ENCODE measurements at places on chromosomes 6 and 20.

- DNase-seq, result no peak
Observed at GRCh38 chr6:44275749-44276648, 5.7 kb downstream of the TMEM151B start.

GRCh38 chr20:48738399-48739304, 89.1 kb downstream of the PREX1 start:
- no peak for DNase-seq

- no peak for DNase-seq
Observed at GRCh38 chr20:6074145-6074561, 20.3 kb upstream of the LRRN4 start.

DNA sequence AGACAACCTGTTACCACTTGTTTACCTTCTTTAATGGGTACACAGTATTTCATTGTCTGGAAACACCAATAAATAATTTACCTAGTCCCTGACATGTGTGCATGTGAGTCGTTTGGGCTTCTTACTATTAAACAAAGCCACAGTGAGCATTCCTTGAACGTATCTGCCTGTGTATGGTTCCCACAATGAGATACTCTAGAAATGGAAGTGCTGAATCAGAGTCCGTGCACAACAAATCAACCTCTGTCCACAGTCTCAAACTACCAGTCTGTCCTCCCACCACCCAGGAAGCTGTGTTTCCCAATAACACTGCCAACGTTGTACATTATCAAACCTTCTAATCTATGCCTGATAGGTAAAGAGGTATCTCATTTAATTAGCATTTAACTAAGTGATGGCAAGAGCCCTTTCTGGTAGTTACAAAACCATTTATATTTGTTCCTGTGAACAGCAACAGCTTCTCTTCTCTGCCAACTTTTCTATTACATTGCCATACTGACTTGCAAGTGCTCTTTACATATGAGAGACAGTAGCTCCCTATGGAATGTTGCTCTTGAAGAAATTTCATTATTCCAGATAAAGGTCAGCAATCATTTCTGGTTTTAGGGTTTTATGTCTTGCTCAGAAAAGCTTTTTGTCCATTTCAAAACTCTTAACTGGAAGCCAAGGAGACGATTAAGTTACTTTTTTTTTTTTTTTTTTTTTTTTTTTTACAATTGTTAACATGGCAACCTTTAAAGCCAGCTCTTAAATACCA, 14.7 kb downstream of the JAG1 start:
- no peak for DNase-seq

- DNase-seq, result no peak
Observed at GRCh38 chr6:9623228-9623832, 791.5 kb downstream of the TFAP2A start.

DNA sequence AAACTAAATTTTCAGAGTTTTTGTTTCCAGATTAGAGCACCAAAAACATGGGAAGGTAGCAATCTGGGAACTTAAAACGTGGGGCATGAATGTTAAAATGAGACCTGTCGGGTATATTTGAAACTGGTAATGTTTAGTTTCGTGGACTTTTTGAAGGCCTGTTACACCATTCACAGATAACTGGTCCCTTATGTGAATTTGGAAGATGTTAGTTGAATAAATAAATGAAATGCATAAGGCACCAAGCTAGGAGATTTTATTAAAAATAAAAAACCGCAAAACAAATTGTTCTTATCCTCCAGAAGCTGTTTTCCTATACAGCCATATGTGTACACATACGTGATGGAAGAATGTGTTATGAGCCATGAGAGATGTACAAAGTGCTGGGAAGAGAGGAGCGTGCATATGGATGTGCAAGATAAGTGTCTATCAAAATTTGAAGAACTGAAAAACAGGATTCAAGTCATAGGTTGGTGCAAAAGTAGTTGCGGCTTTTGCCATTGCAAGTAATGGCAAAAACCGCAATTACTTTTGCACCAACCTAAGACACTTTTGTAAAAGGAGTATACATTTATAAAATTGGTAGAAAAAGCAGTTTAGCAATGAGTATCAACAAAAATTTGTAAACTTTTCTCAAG, 700 bp upstream of the MCUR1 start:
- DNase-seq, result no peak

DNA sequence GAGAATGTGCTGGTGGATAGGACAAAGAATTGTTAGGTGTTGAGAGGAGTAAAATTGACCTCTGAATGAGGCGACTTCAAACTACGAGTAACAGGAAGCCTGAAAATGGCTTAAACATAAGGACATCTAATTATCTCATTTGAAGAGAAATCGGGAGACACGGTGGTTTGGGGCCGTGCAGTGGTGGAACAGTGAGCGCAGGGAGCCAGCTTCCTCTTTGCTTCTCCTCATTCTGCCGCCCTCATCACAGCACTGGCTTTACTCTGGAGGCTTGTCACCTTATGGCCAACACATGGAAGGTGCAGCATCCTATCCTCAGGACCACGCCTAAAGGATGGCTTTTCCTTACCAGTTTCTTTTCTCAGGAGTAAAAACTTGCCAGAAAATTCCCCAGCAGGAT, 114.3 kb downstream of the B3GAT2 start:
- no peak for DNase-seq

DNA sequence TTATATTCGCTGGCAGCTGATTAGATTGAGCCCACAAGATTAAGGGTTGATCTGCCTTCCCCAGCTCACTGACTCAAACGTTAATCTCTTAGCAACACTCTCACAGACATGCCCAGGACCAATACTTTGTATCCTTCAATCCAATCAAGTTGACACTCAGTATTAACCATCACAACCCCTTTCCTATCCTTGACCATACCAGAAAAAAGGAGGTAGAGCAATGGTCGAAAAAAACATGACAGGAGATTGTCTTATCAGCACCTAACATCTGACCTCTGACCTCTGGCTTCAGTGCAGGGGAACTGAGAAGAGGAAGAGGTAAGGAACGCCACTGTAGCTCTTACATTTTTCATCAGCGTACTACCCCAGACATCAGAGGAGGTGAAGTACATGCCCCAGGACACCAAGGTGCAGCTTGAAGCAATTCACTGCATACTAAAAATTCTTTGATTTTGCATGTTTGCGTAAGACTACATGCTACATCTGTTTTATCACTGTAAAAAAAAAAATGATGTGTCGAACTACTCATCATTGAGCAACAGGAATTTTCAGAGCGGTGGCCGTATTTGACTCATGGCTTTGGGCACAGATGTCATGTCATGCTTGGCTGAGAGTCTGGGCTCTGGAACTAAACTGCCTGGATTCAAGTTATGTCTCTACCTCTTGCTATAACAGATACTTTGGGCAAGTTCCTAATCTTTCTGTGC, 188.0 kb upstream of the TAB2 start:
- no peak for DNase-seq

DNA sequence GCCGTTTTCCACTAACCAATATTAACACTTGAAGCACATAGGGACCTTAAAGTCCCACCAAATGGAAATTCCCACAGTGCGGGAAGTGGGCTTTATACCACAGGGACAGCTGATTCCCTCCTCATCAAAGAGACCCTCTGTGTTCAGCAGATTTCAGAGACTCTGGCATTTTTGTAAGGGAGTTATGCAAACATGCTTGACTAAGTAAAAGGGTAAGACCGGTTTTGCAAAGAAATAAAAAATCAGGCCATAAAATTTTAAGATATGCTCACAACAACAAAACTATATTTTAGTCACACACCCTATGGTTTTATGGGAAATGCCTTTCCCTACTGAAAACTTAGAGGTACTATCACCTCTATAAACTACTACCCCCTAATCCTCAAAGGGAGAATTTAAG, 45.4 kb upstream of the SPTLC3 start:
- DNase-seq, result no peak

- DNase-seq, result no peak
Observed at GRCh38 chr6:36064770-36065396, 37.3 kb downstream of the MAPK14 start.

DNA sequence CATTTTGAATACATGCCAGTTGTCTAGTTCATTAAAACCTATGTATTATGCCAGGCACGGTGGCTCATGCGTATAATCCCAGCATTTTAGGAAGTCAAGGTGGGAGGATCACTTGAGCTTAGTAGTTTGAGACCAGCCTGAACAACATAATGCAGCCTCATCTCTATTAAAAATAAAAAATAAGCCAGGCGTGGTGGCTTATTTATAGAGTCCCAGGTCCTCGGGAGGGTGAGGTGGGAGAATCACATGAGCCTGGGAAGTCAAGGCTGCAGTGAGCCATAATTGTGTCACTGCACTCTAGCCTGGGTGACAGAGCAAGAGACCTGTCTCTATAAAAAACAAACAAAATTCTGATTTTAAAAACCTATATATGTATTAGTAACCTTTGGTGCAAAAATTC, 27.5 kb downstream of the ORC3 start:
- DNase-seq, result no peak

DNA sequence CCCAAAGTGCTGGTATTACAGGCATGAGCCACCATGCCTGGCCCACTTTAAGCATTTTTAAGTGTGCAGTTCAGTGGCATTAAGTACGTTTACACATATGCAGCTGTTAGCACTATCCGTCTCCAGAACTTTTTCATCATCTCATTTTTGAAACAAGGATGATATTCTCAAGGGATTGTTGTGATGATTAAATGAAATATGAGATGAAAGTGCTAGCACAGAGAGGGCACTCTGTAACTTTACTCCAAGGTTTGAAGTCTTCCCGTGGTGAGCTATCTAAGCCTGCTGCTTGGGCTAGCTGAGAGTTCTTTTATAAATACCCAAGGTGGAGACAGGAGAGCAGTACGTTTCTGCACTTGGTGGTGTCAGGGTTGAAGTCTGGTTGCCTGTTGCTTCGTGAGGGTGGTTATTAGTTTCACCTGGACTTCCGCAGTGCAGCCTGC, 6.6 kb downstream of the TM9SF4 start:
- no peak for DNase-seq

DNA sequence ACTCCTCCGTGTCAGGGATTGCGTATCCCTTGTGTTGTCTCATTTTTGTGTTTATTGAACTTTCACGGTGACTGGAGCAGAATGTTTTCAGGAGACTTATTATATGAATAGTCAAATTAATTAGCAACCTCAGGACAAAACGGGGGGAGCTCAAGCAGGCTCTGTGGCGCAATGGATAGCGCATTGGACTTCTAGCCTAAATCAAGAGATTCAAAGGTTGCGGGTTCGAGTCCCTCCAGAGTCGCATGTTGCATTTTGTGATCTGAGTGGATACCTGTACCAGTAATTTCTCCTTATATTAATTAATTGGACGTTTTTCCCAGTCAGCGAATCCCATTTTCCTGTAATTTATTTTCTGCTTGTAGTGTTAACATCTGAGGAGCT, 89.1 kb upstream of the ZNF184 start:
- DNase-seq, result no peak

- no peak for DNase-seq
Observed at GRCh38 chr6:168061269-168062210, 17.5 kb downstream of the FRMD1 start.

DNA sequence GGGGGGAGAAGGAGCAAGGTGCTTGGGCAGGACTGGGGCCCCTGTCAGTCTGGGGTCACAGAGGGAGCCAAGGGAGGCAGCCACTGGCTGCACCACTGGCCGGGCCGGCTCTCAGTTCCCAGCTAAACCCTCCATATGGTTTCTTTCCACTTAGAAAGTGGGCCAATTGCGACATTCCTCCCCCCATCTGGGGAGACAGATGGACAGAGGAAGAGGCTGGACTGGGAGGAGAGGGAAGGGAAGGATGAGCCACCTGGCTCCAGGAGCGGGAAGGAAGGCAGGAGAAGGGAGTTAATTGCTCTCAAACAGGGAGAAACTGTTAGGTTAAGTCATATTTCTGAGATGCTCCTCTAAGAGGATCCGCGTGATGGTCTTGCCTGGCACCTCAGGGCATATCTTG, 82.2 kb downstream of the GRM4 start:
- DNase-seq, result no peak

- no peak for DNase-seq
Observed at GRCh38 chr20:46364670-46365486, 41.5 kb downstream of the ELMO2 start.

DNA sequence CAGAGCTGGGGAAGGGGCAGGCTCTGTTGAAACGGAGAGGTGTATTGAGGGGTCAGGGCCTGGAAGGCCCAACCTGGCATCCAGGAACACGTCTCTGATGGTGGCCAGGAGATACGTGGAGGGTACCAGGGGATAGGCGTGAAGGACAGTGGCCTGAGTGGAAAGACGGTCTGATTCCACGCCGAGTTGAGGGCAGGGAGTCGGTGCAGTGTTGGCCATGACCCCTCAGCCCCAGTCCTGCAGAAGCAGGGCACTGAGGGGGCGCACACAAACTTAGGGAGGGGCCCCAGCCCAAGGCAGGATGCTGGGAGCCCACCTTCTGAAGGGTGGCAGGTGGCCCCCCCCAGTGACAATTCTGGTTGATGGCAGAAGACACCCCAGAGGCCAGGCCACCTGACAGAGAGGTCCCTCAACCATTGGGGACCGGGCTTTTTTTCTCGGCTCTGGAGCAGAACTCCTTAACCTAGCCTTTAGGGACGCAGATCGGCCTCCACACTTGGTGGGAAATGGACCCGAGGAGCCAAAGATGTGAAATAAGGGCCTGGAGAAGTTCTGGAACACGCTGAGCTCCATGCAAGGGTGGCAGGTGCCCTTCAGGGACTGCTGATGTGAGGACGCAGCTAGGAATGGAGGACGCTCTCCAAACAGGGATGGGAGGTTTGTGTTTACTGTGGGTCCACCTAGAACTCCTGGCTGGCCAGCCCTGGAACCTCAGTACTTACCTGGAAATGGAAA, 91.0 kb downstream of the TMEM242 start:
- no peak for DNase-seq

DNA sequence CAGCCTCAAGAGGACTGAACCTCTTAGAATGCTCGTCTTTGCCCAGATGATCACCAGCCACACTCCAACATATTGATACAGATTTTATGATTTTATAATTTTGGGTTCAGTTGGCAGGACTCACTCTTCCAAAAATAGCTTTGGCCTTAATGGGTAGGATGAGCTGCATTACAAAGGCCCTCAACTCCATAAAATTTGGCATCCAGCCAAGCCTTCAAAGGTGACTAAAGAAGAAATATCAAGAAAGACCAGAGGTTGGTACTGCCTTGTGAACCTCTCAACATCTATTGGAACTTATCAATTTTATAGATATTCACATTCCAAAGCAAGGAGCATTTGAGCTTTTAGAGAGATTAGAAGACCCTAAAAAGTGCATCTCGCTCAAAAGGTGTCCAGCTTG, 48.4 kb upstream of the SNAP25 start:
- DNase-seq, result no peak

DNA sequence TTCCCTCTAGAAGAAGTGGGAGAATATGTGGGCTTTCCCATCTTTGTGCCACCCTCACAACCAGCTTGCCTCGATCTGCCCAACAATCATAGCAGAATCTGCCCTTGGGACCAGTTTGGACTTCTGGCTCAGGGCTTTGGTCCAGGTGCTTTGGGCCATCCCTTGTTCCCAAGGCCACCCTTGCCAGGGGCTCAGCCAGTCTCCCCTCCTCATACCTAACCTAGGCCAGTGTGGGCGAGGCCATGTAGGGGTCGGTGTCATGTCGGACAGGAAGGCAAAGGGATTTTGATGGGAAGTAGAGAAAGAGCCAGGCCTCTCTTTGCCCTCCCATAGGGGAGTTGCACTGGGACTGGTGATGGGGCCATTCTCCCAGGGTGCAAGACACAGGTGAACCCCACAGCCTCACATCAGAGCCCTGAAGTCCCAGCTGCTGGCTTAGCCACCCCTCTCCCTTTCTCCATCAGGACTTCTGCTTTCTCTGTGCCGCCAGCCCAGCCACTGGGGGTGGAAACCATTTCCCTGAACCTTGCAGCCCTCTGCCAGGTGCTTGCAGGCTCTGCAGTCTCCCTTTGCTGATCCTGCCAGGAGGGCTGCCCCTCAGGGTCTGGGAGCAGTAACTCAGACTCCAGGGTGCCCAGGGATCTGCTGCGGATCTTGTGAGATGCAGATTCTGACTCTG, 60.7 kb downstream of the SLC24A3 start:
- DNase-seq, result no peak

GRCh38 chr20:34768096-34768495, 57.4 kb downstream of the NCOA6 start:
- DNase-seq, result no peak
